Brain microvascular endothelial cell (primary cell): ENCODE measurements at places on chromosomes 2 and 18.

- no peak for DNase-seq
Measured at GRCh38 chr18:23189768-23190661, 54.7 kb downstream of the CABLES1 start.

GRCh38 chr2:100976645-100977391, 25.3 kb upstream of the RPL31 start:
- peak; percentile 26 for DNase-seq

GRCh38 chr2:100821255-100821910, 1.4 kb downstream of the NPAS2 start:
- DNase-seq = no peak

GRCh38 chr2:15989559-15989958, 49.2 kb downstream of the MYCN start:
- DNase-seq = no peak

DNA sequence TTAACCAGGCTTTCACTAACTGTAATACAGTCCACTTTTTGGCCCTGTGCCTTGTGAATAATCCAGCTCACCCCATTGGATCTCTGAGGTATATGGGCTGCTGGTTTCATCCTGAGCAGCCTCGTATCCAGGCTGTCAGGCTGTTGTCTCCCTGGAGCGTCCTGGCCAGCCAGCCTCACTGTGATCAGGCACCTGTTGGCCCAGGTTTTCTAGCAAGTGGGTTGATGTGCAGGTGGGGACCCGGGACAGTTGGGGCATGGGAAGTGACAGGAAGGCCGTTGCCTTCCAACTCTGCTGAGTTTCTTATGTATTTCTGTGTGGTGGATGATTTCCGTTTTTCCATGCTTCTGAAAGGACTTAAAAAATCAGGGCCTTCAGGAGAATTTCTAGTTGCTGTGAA, 132.4 kb downstream of the ACOXL start:
- DNase-seq = no peak

DNA sequence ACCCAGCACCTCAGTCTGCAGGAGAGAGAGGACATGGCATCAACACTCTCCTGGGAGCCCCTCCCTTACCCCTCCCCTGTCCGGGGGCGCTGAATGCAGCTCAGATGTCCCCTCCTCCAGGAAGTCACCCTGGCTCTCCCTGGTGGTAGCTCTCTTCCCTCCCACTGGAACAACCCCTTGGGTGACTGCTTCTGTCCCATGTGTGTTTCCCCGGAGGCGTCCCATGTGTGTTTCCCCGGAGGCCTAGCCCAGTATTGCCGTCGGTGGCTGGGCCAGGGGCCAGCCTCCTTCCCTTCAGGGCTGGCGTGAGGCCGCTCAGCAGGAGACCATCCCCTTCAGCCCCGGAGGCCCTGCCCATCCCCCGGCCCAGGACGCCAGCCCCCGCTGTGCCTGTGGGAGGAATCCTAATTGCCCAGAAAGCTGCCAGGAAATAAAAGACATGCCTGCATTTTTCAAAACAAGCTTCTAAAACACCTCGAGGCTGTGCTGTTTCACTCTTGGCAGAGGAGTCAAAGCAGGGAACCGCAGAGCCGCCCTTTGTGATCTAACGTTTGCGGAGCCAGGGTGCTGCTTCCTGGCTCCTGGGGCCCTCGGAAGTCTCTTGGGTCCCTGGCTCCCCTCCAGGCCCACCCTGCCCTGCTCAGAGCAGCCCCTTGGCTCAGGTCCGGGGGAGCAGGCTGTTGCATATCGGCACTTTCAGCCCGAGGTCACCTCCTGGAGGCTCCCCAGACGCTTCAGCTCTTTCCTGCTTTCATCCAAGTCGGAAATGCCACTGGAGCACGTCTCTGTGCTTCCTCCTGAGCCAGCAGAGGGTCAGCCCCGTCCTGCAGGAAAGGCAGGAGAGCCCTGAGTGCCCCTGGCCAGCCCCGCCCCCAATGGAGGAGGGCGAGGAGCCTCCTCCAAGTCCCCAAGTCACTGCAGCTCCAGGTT, 11.4 kb downstream of the SNED1 start:
- DNase-seq = peak; percentile 35

DNA sequence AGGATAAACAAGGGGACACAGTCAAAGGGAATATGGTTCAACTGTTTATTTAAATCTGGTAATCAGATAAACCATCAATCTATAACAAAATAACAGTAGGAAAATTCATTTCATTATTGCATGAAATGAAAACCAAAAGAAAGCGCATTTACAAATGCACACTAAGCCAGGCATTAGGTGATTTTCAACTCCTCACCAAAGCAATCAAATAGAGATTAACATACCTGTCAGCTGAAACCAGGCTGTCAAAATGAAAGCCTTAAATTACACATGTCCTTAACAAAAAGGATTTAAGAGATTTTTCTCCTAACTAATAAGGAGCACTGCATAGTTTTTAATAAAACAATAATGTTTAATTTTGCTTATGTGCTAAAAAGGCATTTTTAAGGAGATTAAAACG, 23.0 kb downstream of the STK39 start:
- no peak for DNase-seq
